EL (cell line): ENCODE measurements at places on chromosomes 1 and 21.
A peak's percentile ranks its signal among the peaks of the same experiment; 100 is the strongest.

GRCh38 chr1:75583282-75583681 lies 27.6 kb downstream of the SLC44A5 start:
- DNase-seq: no peak

DNA sequence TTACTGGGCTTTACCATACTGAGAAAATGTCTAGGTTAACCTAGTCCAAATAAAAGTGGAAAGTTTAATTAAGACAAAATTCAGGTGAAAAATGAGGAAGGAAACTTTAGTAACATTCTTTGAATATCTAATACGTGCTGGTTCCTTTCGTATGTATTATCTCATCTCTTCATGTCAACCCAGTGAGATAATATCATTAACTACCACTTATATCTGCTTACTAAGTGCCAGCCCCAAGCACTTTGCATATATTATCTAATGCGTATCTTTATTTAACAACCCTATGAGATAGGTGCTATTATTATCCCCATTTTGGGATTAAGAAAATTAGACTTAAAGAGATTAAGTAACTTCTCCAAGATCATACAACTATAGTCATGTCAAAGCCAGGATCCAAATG lies 12.5 kb upstream of the PLPP3 start:
- DNase-seq: no peak

- no peak for DNase-seq
Measured at GRCh38 chr1:170267317-170267716, 121.6 kb downstream of the NTMT2 start.

- DNase-seq: no peak
Measured at GRCh38 chr1:40281853-40282252, 23.8 kb downstream of the ZMPSTE24 start.

GRCh38 chr1:28512058-28512611 lies 6.3 kb downstream of the RCC1 start:
- DNase-seq: peak; percentile 53

DNA sequence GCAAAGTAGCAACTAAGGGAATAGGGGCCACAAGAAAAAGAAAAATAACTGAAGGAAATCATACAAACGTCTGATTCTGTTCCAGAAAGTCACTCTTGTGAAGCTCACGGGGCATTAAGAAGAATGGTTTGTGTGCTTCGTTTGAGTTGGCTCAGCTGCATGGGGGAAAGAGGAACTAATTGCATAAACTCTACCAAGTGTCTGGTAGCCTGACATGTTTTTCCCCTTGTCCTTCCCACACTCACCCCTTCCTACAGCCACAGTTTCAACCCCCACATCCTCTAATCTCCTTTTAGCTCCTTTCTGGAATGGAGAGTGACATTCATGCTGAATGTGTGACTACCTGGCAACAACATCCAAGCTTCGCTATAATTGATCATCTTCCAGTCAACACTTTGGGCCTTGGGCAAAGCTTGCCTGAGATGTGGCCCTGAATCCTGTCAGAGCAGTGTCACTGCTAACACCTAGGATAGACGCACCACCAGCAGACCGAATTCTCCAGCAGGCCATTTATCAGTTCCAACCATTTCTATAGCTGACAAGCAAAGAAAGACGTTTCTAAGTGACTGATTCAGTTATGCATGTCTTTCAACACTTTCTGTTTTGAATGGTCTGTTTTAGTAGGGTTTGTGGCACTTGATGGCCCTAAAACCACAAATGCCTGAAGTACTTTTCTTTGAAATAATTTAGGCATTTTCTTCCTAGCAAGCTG lies 439.6 kb downstream of the TTLL7 start:
- DNase-seq: no peak

DNA sequence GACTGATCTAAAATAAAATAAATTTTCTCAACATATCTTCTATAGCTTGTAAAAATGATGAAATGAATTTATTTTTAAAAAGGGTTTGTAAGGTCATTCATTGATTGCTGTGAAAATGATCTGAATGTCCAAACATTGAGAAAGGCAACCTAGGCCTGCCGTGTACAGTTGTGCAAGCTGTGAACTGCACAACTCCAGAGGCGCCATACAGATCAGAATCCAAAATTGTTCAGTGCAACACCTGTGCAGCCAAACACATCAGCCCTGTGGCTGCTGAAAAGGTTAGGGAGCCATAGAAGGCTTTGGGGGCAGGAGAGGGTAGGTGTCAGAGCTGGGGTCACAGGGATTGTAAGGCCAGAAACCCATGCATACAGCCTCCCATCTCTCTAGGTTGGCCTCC lies 9.9 kb upstream of the ZC3H12A start:
- no peak for DNase-seq

DNA sequence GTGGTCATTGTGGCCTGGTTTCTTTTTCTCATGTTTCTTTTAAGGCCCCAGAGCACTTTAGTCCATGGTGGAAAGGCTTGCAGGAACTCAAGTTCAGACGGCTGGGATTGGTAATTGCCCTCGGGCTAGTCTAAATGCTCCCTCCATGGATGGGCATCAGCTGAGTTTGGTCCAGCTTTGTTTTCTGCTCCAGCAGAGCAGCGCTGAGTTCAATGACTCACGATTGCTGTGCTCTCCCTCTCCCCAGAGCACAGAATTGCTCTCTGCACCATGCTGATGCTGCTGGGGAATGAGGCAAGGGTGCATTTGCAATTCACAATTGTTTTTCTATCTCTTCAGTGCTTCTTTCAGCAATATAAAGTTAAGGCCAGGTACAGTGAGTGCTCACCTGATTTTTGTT lies 1.8 kb upstream of the OR2T6 start:
- DNase-seq: no peak

DNA sequence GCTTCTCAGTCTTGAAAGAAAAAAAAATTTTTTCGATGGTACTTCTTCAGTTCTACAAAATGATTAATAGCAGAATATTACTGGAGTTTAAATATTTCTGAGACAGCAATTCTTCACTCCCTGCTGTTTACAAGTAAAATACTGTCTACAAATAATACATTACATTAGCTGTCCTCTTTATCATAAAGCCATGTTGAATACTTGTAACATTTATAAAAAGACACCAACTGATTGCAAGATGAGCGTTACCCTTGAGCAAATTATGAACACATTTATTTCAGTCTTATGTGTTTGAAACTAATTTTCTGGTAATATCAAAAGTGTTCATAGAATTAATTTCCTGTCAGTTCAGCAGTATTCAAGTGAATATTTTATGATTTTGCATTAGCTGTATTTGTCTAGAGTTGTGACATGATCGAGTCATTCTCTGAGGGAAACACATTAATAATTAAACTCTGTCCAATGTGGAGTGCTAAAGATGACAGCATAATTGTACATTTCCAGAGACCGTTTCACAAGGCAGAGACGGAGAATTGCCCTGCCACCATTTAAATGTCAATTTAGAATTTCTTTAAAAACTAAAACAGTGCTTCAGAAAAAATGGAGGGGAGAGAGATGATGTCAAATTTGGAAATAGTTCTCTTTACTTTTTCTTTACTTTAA lies 1359.0 kb upstream of the ADGRL4 start:
- no peak for DNase-seq

DNA sequence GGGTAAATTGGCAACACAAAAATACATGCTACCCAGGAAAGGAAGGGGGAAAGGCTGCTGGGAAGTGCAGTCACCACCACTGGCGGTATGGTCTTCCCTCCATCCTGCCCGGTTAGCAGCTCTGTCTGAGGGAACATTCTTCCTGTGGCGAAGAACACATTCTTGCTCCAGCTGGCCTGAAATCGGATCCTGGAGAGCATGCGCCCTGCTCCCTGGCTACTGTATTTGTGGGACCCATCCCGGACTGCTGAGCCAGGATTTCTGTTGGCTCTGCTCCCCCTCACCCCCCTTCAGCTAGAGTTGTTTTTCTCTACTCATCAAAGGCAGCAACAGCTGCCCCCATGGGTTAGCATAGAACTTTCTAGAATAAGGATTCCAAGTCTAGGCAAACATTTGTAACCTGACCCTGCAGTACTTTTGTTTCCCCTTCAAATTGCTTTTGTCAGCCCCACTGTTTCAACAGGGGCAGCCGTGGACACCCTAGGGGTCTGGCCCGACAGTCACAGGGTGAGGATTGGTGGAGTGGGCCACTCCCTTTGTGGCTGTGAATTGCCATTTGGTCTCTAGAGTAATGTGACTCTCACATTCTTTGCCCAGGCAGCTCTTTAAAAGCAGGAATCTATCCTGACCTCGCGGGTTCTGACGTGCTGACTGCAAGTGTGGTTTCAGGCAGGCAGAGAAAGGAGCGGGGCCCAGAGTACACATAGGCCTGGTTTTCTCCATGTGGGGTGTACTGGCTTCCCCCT lies 157.7 kb downstream of the TOMM20 start:
- DNase-seq: peak; percentile 92

DNA sequence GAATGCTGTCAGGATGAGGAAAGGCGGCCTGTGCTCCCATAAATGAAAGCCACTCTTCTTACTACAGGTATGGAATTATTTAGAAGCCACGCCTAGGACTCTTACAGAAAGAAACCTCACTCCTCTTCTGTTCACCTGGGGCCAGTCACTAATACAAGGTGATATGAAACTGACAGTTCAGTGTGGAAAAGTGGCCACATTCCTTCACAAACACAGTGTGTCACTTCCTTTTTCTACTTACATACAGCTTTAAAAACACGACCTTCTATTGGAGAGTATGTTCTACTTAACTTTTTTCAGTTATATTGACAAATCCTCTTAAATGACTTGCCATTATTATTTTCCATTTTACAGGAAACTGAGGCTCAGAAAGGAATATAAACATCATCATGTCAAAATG lies 163.1 kb downstream of the PCNX2 start:
- DNase-seq: no peak

- DNase-seq: no peak
Measured at GRCh38 chr21:29730281-29730680, 209.5 kb downstream of the GRIK1 start.

DNA sequence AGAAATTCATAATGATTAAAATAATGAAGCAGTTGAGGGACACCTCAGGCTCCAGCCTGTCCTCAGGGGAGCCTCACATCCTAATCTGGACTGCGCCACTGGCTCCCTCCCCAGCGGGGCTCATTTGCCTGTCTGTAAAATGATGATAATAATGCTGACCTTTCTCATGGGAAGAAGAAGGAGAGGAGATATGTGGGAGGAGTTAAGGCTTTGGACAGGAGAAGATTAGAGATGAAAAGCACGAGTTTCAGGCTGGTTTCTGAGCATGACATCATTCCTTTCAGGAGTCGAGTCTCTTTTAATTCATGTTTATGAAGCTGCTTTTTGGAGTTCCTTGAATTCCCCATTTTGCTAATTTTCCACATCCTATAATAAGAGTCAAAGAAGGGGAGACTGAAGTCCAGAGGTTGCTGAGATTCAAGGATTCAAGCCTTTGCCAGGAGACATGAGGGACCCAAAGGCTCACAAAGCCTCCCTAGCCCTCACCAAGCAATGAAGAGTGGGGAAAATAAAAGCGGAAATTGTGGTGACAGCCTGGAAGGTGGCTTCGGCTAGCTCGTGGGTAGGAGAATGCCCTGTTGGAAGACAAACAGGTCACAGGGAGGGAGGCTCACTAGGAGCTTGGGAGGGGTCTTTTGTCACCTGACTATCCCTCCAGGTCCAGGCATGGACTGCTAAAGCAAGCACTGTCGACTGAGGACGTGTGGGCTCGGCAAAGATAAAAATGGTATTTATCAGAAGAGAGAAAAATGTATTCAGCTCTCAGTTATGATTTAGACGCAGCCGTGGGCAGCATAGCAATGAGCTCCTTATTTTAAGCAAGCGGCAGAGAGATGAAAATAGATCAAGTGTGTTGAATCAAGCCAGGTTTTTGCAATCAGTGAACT lies 27.5 kb upstream of the STMN1 start:
- DNase-seq: no peak
